AG20443 (cell line): ENCODE measurements at places on chromosomes 7 and 10.
A peak's percentile ranks its signal among the peaks of the same experiment; 100 is the strongest.

DNA sequence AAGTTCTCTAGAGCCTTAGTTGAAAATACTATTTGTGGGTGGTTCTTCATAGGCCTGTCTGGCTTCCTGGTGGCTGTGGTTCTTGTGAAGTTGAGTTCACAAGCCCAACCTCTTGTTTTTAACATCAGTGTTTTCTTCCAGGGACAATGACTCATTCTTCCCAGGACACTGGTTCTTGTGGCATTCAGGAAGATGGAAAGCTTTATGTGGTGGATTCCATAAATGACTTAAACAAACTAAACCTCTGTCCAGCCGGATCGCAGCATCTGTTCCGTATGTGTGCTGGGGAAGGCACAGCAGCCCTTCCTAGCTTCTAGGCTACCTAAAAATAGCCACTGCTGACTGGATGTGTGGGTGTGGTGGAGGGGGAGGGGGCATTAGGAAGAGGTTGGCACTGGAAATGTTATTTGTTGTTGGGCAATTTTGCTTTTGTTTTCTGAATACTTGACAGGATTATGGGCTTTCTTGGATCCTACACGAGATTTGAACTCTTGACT, 3.9 kb downstream of the LSMEM1 start:
- peak; percentile 81 for DNase-seq

- DNase-seq, result no peak
These were observed 32.8 kb downstream of the MYO3A start for GRCh38 chr10:25966844-25967243.

DNA sequence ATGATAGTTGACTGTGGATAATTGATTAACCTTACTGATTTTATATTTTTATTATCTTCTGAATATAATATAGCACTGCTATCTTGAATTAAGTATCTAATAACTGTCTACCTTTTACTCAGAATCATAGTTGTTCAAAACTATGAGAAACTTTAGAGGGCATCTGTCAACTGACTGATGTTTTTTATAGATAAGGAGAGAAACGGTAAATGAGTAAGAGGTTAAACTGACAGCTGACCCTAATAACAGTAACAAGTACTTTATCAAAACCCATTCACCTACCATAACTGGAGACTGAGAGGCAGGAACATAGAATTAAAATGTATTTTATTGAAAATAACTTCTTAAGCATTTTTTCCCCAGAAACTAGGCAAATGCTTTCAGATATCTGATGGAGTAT, 62.2 kb downstream of the CYP51A1 start:
- DNase-seq, result no peak

GRCh38 chr10:95168694-95169093, 25.3 kb upstream of the ACSM6 start:
- DNase-seq, result no peak
